ENCODE measurements at places on chromosomes 13 and 19. TPM values are rescaled to one million over a fixed set of nuclear protein-coding genes. Genes with fewer than 3 reads are reported as not detected.

Gene ZNF780B
- total RNA-seq: 6.7 TPM

Gene FSD1
- total RNA-seq: 6.3 TPM

Gene FUT6
- not detected for total RNA-seq

Gene KLK14
- total RNA-seq: not detected

Gene NLRP4
- not detected for total RNA-seq

Gene RFX2
- 5.7 TPM for total RNA-seq

Gene ASPDH
- not detected for total RNA-seq

Gene KLK6
- not detected for total RNA-seq

Gene TMIGD2
- not detected for total RNA-seq

Gene LYL1
- total RNA-seq: 43.5 TPM

Gene APOC1
- 1.8 TPM for total RNA-seq

Gene MEDAG
- 110 TPM for total RNA-seq

Gene DACH1
- 0.51 TPM for total RNA-seq

Gene FXYD1
- total RNA-seq: not detected

Gene SLC25A41
- 0.13 TPM for total RNA-seq

Gene LGALS14
- not detected for total RNA-seq

Gene CYP4F3
- total RNA-seq: not detected

Gene CRLF1
- 0.13 TPM for total RNA-seq

Gene C2CD4C
- total RNA-seq: 3.7 TPM

Gene ELL
- total RNA-seq: 9.0 TPM

Gene LYPD3
- total RNA-seq: 0.51 TPM

Gene LILRB5
- not detected for total RNA-seq

Gene IGFL2
- not detected for total RNA-seq

Gene ZNF112
- 5.6 TPM for total RNA-seq

Gene COG6
- 16.8 TPM for total RNA-seq

Gene SERPINE3
- total RNA-seq: not detected

Gene TUBA3C
- total RNA-seq: not detected

Gene CLDN10
- total RNA-seq: 1.4 TPM

Gene TBXA2R
- total RNA-seq: 1.9 TPM

Gene RGL3
- total RNA-seq: 0.64 TPM

Gene ZNF569
- total RNA-seq: 4.7 TPM

Gene DHDH
- total RNA-seq: 0.13 TPM

Gene CRYL1
- total RNA-seq: 40.7 TPM

Gene CEACAM1
- total RNA-seq: 10.9 TPM

Gene LIN7B
- total RNA-seq: 1.4 TPM

Gene ZNF738
- 5.0 TPM for total RNA-seq

Gene KLK4
- total RNA-seq: not detected
